Left lung (tissue), 14 donors: ENCODE measurements at places on chromosomes 3 and 15.

DNA sequence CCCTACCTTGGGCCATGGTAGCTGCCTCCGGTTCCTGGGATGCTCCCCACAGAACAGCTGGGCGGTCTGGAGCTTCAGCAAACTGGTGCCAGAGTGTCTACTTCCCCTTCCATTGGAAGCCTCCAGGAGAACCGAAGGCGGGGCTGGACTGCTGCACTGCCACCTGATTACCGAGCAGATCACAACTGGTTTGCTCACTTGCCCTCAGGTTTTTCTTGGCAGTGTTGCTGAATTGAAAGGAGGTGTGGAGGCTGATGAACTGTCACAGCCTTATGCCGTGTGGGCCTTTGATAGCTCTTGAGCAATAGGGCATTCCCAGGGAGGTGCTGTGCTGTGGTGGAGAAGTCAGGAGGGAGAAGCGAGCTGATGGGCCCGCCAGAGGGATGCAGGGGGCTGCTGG lies at the start of gene TGM5:
Gene TGM5 (minus strand): TSS at position 95 of the 400 bp plus-strand sequence. CDS start 79 bp downstream, at position 16.
- no peak within 1 kb of the TSS for H3K27ac ChIP-seq
- no peaks in the 10 kb centered on the region for H3K36me3 ChIP-seq
- DNase-seq = peak; percentile 7
- H3K27me3 ChIP-seq = no peaks in the 10 kb centered on the region

GRCh38 chr3:62229908-62230307 lies 143.4 kb downstream of the FEZF2 start:
- H3K4me3 ChIP-seq = no peak overlapping the region
- no peak overlapping the region for H3K27ac ChIP-seq
- H3K4me1 ChIP-seq = no peaks in the 10 kb centered on the region
- H3K27me3 ChIP-seq = no peaks in the 10 kb centered on the region

GRCh38 chr3:149247929-149248691 lies 26.5 kb upstream of the CP start:
- DNase-seq = no peak
- no peak overlapping the region for H3K4me3 ChIP-seq
- no peaks in the 10 kb centered on the region for H3K27me3 ChIP-seq
- peaks cover 40% of the 10 kb centered on the region for H3K4me1 ChIP-seq
- H3K36me3 ChIP-seq = no peaks in the 10 kb centered on the region

DNA sequence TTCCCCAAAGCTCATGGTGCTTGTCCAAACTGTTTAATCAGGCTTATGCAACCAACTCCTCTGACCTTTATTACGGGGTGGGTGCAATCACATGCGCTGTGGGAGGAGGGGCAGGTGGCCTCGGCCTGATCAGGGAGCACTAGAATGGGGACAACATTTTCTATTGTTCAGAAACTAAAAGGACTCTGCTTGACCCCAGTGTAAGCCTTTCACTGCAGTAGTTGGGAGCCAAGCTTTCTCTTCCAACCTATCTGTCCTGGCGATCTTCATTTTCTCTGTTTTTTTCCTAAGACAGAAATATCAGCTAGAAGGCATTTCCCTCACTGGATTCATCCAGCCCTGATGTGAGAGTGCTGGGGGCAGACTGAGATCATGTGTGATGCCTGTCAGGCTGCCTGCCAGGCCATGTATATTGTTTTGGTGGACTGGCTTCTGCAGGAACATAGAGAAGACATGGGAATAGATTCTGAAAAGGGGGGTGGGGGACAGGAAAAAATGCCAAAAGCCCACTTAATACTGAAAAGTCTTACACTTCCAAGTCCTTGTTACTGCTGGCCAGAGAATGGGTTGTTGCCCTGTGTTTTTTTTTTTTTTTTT lies 627.0 kb upstream of the TBL1XR1 start:
- peak overlapping the region; percentile 50 for H3K27ac ChIP-seq
- peak; percentile 56 for DNase-seq
- no peaks in the 10 kb centered on the region for H3K27me3 ChIP-seq
- H3K36me3 ChIP-seq = no peaks in the 10 kb centered on the region
- H3K4me3 ChIP-seq = no peak overlapping the region
- peaks cover 42% of the 10 kb centered on the region for H3K4me1 ChIP-seq

DNA sequence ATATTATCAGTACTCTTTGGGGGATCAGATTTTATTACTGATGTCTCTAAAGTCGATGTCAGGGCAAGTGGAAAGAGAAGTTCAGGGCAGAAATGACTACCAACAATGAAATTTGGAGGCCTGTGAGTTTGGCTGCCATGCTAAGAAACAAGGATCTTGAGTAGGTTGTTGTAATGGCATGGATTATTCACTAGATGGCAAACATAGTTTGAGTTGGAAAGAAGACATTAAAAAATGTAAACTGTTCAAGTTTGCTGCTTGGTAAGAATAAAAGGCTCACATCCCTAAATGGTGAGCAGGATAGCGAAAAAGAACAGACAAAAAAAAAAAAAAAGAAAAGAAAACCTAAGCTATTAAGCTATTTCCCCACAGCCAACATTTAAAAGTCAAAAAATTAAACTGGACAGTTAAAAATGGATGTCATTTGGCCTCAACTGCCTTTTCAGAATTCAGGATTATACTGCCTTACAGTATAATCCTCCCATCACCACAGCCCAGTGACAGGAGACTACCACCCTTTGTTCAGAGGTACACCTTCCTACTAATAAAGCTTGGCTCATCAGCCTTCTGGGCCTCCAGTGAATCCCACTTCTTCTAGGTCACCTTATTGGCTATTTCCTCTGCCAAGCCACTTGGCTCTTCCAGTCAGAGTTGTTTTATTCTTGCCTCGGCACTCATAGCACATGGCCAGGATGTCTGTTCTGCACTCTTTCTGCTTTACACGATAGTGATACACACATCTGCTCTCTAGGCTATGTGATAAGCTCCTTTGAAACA lies 163.7 kb downstream of the PLD1 start:
- H3K4me3 ChIP-seq = no peak overlapping the region
- peak; percentile 34 for DNase-seq
- no peaks in the 10 kb centered on the region for H3K36me3 ChIP-seq
- no peaks in the 10 kb centered on the region for H3K27me3 ChIP-seq

GRCh38 chr3:212432-212831 lies 15.9 kb downstream of the CHL1 start:
- H3K4me3 ChIP-seq = no peak overlapping the region
- H3K27me3 ChIP-seq = no peaks in the 10 kb centered on the region
- H3K36me3 ChIP-seq = no peaks in the 10 kb centered on the region
- H3K4me1 ChIP-seq = no peaks in the 10 kb centered on the region

- H3K4me3 ChIP-seq = no peak overlapping the region
- H3K27me3 ChIP-seq = no peaks in the 10 kb centered on the region
- H3K27ac ChIP-seq = no peak overlapping the region
- no peaks in the 10 kb centered on the region for H3K4me1 ChIP-seq
- peak; percentile 12 for DNase-seq
- H3K36me3 ChIP-seq = no peaks in the 10 kb centered on the region
These were observed 95.3 kb downstream of the CHL1 start for GRCh38 chr3:291646-292436.

DNA sequence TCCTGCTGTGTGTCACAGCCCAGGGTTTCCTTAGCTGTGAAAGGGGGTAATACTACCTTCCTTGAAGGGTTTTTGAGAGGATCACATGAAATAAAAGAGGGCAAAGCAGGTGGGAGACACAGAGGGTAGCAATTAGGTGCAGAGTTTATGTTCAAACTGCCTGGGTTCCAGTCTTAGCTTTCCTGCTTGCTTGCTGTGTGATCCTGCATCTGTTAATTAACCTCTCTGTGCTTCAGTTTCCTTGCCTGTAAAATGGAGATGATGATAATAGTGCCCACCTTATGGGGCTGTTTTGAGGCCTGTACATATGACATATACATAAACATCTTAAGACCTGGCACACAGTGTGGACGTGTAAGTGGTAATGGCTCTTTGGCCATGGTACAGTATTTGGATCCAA lies 35.0 kb downstream of the SPSB4 start:
- H3K27ac ChIP-seq = no peak overlapping the region
- no peaks in the 10 kb centered on the region for H3K4me1 ChIP-seq
- no peaks in the 10 kb centered on the region for H3K27me3 ChIP-seq
- H3K36me3 ChIP-seq = no peaks in the 10 kb centered on the region
- DNase-seq = no peak
- no peak overlapping the region for H3K4me3 ChIP-seq

- no peak for DNase-seq
- no peaks in the 10 kb centered on the region for H3K4me1 ChIP-seq
- no peak overlapping the region for H3K27ac ChIP-seq
- H3K27me3 ChIP-seq = no peaks in the 10 kb centered on the region
- no peak overlapping the region for H3K4me3 ChIP-seq
- no peaks in the 10 kb centered on the region for H3K36me3 ChIP-seq
These were observed 81.3 kb upstream of the NAALADL2 start for GRCh38 chr3:174777813-174778212.

DNA sequence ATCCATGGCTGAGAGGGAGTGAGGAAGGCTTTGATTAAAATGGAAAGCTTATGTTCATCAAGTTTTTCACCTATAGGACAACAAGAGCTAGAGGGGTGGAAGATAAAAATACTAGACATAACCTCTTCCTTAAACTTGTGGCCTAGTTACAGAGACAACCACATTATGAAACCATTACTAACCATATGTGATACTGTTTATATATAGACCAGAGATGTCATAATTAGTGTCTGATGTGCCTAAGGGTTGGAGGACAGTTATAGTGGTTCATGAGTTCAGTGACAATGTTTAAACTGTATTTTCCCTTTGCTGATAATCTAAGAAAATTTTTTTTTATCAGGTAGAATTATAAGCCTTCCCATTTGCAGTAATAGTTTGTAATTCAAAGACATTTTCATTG lies 23.7 kb downstream of the PHLDB2 start:
- no peak overlapping the region for H3K4me3 ChIP-seq
- H3K36me3 ChIP-seq = peaks cover 10% of the 10 kb centered on the region
- no peak for DNase-seq
- H3K27me3 ChIP-seq = no peaks in the 10 kb centered on the region
- H3K27ac ChIP-seq = no peak overlapping the region

DNA sequence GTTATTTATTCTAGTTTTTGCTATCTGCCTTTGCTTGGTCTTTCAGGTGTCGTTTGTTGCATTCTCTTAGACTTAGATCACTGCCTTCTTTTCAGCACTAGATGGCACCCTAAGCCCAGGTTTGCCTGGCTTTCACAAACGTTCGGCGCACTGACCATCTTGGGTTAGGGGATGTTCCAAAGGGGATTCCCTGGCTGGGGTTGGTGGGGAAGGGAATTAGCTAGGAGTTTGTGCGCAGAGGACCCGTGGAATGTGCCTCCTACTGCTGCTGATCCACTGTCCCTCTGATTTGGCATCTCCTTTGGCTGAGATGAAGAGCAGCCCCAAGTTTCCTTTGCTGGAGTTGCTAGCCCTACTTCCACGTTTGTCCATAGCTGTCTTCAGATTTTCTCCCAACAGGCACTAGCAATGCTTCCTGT lies 33.9 kb downstream of the PFN2 start:
- H3K27me3 ChIP-seq = no peaks in the 10 kb centered on the region
- H3K4me3 ChIP-seq = no peak overlapping the region
- peaks cover 8% of the 10 kb centered on the region for H3K36me3 ChIP-seq

- H3K4me1 ChIP-seq = no peaks in the 10 kb centered on the region
- no peak overlapping the region for H3K27ac ChIP-seq
- H3K4me3 ChIP-seq = no peak overlapping the region
- H3K27me3 ChIP-seq = no peaks in the 10 kb centered on the region
These were observed 35.4 kb upstream of the RBMS3 start for GRCh38 chr3:29245441-29245840.

GRCh38 chr3:189529889-189530471 lies 101.2 kb upstream of the TP63 start:
- DNase-seq = no peak
- H3K36me3 ChIP-seq = no peaks in the 10 kb centered on the region
- H3K27me3 ChIP-seq = no peaks in the 10 kb centered on the region

- peak overlapping the region; percentile 86 for H3K27ac ChIP-seq
- peak overlapping the region; percentile 82 for H3K4me3 ChIP-seq
- no peak for DNase-seq
- H3K27me3 ChIP-seq = peaks cover 24% of the 10 kb centered on the region
- no peaks in the 10 kb centered on the region for H3K4me1 ChIP-seq
These were observed 74.3 kb upstream of the VGLL4 start for GRCh38 chr3:11717768-11718636.

DNA sequence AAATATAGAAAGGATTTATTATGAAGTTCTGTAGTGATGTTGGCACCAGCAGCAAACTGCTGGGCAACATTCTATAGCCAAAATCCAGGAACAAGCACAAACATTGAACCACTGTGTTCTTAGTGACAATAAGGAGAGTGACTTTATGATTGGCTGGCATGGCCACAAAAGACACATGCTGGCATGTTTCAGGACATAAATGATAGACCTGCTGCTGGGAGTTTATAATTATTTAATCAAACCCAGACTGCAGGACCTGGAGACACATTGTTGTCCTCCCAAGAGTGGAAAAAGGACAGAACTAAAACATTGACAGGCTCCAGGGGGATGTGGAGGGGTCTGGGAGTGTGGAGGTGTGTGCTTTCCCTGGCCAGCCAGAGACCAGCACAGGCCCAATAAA lies 255.3 kb upstream of the LRTM1 start:
- H3K36me3 ChIP-seq = no peaks in the 10 kb centered on the region
- no peak overlapping the region for H3K4me3 ChIP-seq
- H3K27ac ChIP-seq = no peak overlapping the region
- H3K27me3 ChIP-seq = no peaks in the 10 kb centered on the region
- no peak for DNase-seq

GRCh38 chr15:66941791-66942190 lies 123.6 kb upstream of the SMAD3 start:
- no peaks in the 10 kb centered on the region for H3K27me3 ChIP-seq
- no peaks in the 10 kb centered on the region for H3K36me3 ChIP-seq
- H3K27ac ChIP-seq = no peak overlapping the region
- H3K4me3 ChIP-seq = no peak overlapping the region

- peaks cover 76% of the 10 kb centered on the region for H3K36me3 ChIP-seq
- no peaks in the 10 kb centered on the region for H3K27me3 ChIP-seq
- no peak for DNase-seq
- no peak overlapping the region for H3K27ac ChIP-seq
- peaks cover 16% of the 10 kb centered on the region for H3K4me1 ChIP-seq
These were observed 31.6 kb downstream of the PSMD6 start for GRCh38 chr3:63991666-63992065.

DNA sequence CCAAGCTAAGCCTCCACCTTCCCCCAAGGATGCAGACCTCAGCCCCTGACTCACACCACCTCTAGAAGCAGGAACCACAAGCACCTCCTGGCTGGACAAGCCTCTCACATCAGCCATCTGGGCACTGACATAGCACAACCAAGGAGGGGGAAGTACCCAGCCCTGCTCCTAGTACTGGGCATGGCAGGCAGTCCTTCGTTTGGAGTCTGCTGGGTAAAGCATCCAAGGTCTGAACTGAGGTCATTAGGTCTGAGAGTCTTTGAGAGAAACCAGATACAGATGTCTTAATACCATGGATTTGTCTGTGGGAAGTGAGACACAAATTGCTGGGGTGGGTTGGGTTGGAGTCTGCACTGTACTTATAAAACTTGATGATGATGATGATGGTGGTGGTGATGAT lies 61.8 kb downstream of the CCDC33 start:
- no peaks in the 10 kb centered on the region for H3K4me1 ChIP-seq
- no peak for DNase-seq
- no peak overlapping the region for H3K27ac ChIP-seq
- no peaks in the 10 kb centered on the region for H3K36me3 ChIP-seq
- H3K27me3 ChIP-seq = no peaks in the 10 kb centered on the region
- H3K4me3 ChIP-seq = no peak overlapping the region

GRCh38 chr15:78387246-78388037 lies 47.3 kb downstream of the CRABP1 start:
- H3K4me3 ChIP-seq = no peak overlapping the region
- H3K4me1 ChIP-seq = no peaks in the 10 kb centered on the region
- DNase-seq = peak; percentile 45

- no peak overlapping the region for H3K27ac ChIP-seq
- no peaks in the 10 kb centered on the region for H3K36me3 ChIP-seq
- H3K4me1 ChIP-seq = no peaks in the 10 kb centered on the region
These were observed 17.2 kb downstream of the CCDC80 start for GRCh38 chr3:112623717-112624116.
